ENCODE measurements at places on chromosomes 4 and X.
A peak's percentile ranks its signal among the peaks of the same experiment; 100 is the strongest.

GRCh38 chr4:8568068-8568668 lies 12.0 kb upstream of the GPR78 start:
- no peak for DNase-seq

GRCh38 chr4:165532976-165533375 lies 154.2 kb downstream of the CPE start:
- no peak for DNase-seq

- no peak for DNase-seq
These were observed 6.9 kb downstream of the CXCL10 start for GRCh38 chr4:76016393-76016792.

GRCh38 chr4:15131551-15131950 lies 129.3 kb downstream of the CPEB2 start:
- no peak for DNase-seq

GRCh38 chr4:140141210-140141835 lies 12.7 kb downstream of the MAML3 start:
- peak; percentile 79 for DNase-seq

DNA sequence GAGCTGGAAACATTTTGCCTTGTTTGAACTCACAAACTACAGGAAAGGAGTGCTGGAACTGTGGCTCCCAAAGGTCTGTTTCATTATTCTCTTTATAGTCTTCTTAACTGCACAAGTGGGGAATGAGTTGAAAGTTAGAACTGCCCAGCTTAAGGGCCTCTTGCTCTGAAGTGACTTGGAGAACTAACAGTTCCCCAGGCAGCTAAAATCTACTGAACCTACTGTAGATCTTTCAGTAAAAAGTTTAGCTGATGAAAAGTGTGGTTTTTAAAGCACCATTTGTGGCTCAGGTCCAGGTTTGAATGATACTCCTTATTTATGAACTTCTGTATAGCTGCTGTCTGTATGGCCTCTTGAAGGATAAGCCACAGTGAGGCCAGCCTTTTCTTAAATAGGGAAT lies 353.8 kb downstream of the MAPK10 start:
- no peak for DNase-seq

DNA sequence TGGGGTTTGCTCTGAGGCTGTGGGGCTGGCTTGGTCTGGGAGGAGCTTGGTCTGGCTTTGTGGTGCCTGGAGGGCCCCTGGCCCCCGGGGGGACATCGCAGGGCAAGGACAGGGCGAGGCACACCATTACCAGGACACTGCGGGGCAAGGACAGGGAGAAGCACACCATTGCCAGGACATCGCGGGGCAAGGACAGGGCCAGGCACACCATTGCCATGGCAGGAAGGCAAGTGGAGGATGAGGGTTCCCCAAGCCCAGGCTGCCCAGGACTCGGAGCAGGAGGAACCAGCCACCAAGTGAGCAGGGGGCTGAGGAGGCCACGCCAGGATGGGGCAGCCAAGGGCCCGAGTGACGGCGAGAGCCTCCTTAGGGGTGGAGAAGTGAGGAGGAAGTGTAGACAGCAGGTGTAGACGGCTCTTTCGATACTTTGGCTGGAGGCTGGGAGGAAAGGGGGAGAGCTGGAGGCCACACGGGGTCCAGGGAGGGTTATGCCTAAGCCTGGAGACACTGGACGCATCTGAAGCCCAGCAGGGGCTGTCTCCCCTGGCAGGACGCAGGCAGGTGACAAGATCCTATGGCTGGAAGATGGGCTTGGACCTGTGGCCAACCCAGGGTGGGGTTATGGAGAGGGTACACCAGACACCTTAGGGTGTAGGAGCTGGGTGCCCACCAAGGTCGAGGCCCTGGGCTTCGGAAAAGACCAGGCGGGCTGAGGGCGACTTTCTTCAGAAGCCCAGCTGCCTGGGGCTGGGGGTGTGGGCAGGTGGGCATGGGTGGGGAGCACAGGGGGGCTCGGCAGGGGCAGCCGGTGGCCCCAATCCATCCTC lies 7.3 kb downstream of the NKX1-1 start:
- DNase-seq: no peak

GRCh38 chr4:87631668-87632067 lies 18.4 kb upstream of the DMP1 start:
- DNase-seq: no peak

- no peak for DNase-seq
These were observed 271.9 kb downstream of the GPM6A start for GRCh38 chr4:175540151-175540550.

DNA sequence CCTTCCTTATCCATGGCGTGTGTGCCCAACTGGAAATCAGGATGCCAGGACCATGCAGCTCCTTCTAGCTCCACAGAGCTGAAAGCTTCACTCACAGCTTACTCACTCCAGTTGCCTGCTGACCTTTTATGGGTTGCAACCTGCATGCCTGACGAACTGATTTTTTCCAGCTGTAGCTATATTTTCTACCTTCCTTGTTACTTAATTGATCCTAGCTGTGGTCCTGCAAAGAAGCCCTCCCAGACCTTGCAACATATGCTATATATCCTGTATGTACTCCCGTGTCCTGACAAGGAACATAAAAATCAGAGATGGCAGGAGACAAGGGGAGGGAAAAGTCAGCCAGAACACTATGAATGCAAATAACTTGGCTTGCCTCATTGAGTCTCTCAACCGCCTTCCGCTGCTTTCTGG lies 135.3 kb upstream of the LDB2 start:
- DNase-seq: peak; percentile 14

DNA sequence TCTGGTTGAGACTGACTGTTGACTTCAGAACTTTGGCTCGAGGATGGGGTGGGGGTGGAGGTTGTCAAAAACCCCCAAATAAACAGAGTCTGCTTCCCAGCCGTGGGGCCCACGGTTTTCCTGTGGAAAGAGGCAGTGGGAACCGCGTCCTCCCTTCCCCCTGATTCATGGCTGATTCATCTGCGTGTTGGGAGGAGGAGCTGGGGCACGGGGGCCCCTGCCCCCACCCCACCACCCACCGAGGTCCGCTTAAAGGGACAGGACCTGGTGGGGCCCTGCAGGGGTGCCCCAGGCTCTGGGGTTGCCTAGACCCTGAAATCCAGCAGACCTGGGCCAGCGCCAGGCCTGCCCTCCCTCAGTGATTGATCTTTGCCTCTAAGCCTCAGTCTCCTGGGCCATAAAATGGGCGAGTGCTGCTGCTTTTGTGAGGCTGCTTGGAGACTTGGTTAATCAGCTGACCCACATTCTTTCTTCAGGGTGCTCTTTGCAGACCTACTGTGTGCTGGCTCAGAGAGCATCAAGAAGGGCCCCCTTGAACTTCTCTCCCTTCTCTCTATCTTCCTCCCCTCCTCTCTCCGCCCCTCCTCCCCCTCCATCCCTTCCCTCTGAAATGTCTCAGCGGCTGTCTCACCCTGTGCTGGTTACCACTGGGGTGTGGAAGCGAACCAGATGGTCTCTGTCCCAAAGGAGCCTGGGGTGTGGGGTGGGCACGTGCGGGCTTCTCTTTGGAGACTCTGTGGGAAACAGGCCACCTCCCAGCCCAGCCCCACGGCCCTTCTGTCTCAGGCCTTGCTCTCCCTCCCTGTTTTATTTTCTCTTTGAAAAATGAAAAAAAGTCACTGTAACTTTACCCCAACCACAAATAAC lies 9.1 kb downstream of the HTRA3 start:
- DNase-seq: no peak

DNA sequence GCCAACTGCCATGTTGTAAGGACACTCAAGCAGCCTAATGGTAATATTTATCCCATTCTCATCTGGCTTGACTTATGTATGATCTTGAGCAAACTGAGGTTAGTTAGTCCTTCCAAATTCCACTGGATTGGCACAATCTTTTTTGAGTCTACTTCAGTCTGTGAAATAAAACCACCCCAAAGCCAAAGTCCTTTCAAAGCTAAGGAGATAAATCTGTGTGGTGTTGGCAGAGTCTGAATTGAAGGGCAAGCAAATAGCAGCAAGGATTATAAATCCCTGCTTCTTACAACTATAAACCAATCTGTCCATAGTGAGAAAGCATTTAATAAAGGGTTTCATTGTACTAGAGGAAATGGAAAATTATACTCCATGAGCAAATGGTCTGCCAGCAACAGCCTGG lies 233.9 kb upstream of the GLRA2 start:
- no peak for DNase-seq

DNA sequence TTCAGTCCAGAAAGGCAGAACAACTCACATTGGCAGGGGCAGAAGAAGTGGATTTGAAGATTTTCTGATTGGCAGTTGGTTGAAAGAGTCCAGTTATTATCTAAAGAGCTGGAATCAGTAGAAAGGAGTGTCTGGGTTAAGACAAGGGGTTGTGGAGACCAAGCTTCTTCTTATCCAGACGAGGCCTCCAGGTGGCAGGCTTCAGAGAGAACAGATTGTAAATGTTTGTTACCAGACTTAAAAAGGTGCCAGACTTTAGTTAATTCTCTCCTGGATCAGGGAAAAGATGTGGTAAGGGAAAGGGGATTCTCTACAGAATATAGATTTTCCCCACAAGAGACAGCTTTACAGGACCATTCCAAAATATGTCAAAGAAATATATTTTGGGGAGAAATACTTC lies 36.7 kb upstream of the TLR3 start:
- peak; percentile 47 for DNase-seq

DNA sequence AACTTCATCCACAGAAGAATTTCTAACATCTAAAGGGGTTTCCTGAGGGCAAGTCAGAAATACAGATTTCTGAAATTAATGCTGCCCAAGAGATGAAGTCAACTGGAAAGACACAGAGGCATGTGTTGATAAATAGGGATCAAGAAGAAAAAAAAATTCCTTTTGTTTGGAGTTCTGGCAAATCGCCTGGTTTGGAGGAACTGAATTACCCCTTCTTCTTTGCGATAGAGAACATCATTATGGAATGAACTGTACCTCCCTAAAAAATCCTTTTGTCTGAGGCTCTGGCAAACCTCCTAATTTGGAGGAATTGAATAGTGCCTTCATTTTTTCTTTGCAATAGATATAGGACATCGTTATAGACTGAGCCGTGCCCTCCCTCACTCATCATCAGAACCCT lies 200.9 kb downstream of the DHRSX start:
- DNase-seq: peak; percentile 17

DNA sequence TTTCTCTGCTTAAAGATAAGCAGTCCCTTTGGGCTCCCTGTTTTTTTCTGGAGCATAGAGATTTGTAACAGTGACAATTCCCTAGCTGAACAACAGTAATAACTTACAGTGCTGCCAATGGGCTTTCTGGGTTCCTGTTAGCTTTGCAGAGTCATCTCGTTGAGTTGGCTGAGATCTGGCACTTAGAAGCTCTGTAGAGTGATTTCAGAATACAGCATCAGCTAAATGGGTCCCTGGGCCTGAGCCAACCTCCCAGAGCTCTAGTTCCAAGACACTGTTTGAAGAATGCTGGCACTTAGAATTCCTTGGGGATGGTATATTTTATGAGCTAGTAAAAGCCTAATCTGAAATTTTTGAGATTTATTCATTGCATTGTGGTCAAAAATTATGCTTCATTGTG lies 43.5 kb upstream of the SERTM2 start:
- DNase-seq: peak; percentile 72

GRCh38 chrX:97849951-97850350 lies 966.2 kb downstream of the RPA4 start:
- DNase-seq: peak; percentile 5

DNA sequence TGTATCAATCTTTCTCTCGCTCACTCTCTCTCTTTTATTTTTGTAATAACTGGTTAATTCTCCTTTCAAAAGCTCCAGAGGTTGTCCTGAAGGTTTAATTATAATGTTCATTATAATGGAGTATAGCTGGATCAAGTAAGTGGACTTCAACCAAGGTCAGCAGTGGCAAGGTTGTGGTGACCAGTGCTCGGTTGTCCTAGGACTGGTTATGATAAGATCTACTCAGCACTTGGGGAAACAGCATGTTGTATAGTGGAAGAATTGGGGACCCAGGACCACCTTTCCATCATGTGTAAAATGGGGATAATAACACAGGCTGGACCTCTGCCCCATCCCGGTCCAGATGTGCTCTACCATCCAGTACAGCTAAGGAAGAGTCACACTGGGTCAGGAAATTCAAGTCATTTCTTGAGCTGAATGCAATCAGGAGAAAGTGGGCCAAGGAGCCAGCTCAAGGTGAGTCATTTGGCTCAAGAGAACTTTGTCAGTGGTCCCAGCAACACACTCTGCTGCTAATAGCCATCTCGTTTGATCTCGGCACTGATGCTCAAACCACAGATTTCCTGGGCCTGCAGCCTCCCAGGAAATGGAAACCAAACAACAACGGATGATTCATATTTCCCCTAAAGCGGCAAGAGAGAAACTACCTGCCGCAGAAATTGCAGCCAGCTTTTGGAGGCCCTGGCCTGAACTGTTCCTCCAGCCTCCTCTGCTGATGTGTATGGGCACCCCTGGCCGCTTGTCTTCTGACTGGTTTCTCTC lies 123.6 kb upstream of the RBPJ start:
- no peak for DNase-seq

- DNase-seq: no peak
These were observed 369.8 kb downstream of the UNC5C start for GRCh38 chr4:95178938-95179337.

GRCh38 chr4:184369871-184370270 lies 104.5 kb downstream of the IRF2 start:
- DNase-seq: no peak

DNA sequence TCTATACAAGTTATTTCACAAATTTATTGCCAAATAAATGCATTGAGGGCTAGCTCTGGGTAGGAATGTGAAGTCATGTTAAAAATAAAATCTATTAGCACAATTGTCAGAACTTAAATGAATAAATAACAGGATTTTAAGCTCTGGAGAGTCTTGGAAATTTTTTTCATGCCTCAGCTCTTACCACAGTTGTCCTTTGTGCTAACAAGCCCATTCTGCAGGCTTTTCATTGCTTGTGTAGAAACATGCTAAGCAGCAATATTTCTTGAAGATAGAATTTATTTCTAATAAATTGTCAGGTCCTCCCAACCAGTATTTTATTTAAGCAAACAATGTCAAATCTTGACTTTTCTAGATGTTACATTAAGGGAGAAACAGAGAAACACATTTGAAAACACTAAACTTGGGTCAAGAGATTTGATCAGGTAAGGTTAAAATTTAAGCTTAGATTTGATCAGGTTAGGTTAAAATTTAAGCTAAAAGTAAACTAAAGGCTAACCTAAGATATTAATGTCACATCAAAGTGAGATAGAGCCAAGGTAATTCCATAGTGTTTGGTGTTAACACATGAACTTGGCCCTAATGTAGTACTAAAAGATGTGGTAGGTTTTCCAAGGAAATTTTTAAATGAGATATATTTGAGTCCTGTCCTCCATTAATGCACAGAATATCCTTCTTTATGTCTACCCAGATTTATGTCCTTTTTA lies 179.1 kb upstream of the IL1RAPL1 start:
- DNase-seq: no peak

DNA sequence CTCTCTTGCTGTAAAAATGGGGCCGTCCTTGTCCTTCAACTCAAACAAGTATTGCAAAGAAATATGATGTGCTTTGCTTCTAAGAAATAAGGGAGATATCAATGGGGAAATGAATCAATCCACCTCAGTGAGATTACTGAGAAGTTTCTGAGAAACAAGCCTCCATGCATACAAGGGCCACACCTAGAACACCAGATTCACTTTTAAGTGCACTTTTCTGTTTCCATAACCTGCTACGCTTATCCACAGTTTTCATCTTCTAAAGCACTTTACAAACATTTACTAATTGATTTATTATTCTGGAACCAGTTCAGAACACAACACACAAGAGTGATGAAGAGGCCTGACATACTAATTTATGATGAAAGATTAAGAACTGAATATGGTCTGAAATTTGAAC lies 54.0 kb upstream of the BOD1L1 start:
- no peak for DNase-seq

All from stomach (tissue), 19 donors.